Nucleus accumbens (tissue), 56 donors: ENCODE measurements at places on chromosomes 2 and 18.

DNA sequence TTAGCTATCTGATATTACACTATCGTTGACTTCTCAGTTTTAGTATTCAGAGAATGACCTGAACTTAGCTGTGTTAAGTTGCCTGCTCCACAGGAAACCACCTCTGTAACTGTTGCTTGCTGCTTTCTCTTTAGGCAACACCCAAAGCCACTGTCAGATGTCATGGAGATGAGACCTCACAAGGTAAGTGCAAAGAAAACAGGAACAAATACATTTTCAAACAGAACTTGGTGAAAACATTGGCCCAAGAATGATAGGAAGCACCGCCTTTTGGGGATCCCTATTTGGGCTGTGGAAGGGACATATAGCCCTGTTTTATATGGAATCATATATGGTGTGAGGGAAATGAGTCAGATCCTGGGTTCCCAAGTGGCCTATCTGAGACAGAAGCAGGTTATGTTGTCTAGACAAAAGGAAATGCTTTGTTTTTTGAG lies 143.4 kb downstream of the UBE2E3 start:
- no peak for DNase-seq

- no peak for DNase-seq
Measured at GRCh38 chr2:226447338-226448300, 352.0 kb downstream of the IRS1 start.

- DNase-seq: no peak
Measured at GRCh38 chr18:80022613-80023012, 11.6 kb upstream of the RBFA start.

GRCh38 chr2:223797811-223798721 lies 39.3 kb downstream of the AP1S3 start:
- DNase-seq: peak; percentile 51

DNA sequence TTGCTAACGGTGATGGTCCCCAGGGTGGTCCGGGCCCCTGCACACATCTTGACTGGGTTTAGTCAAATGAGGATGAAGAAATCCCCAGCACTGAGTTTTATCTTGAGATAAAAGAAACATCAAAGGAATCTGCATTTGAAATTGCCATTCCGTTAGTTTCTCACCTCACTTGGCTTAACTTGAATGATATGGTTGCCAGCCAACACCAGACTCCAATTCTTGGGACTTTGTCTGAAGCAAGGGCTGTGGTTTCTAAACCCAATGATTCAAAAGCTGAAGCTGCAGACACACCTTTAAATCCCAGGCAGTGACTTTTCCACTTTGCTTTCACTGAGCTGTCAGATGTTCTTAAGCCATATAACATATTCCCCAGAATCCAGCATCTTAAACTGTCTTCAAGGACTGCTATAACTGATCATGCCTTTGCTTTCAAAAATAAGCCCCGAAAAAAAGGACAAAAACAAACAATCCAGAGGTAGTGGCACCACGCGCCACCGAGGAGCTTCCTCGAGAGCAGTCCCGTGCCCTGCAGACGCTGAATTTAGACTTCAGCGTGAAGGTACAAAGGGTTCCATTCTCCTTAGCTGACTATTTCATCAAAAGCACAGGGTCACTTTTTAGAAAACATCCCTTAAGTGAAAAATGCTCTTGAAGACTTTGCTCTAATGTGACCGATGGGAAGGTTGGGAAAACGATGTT lies 189.3 kb downstream of the HDAC4 start:
- DNase-seq: no peak

- DNase-seq: no peak
Measured at GRCh38 chr2:239471011-239471792, 70.4 kb upstream of the HDAC4 start.

DNA sequence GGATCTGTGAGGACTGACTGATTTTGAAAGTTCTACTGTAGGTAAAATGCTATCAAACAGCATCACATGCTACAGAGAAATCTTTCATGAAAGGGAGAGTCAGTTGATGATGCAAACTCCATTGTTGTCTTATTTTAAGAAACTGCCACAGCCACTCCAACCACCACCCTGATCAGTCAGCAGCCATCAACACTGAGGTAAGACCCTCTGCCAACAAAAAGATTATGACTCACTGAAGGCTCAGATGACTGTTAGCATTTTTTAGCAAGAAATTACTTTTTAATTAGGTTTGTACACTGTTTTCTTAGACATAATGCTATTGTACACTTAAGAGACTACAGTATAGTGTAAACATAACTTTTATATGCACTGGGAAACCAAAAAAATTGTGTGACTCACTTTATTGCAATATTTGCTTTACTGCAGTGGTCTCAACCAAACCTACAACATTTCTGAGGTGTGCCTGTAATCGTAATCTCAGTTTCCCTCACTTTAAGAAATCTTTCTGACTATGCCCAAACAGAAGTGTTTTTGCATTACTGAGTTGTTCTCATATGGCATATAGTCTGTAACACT lies 42.8 kb downstream of the METTL8 start:
- DNase-seq: no peak

GRCh38 chr18:3793111-3793510 lies 343.1 kb downstream of the TGIF1 start:
- no peak for DNase-seq

DNA sequence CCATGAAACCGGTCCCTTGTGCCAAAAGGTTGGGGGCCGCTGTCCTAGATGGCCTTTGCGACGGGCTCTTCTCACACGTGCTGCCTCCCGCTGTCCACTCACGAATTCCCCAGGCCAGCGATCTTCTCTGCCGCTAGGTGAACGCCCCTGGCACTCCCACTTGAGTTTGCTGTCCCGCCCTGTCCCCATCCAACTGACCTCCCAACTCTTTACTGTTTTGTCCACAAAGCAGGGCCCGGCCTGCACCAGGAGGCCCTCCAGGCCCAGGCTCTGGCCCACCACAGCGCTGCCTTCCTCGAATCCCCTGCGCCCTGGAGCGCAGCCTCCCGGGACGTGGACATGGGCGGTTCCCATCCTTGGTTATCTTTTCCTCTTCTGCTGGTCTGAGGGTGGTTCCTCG lies 69.7 kb upstream of the PXDN start:
- DNase-seq: no peak

DNA sequence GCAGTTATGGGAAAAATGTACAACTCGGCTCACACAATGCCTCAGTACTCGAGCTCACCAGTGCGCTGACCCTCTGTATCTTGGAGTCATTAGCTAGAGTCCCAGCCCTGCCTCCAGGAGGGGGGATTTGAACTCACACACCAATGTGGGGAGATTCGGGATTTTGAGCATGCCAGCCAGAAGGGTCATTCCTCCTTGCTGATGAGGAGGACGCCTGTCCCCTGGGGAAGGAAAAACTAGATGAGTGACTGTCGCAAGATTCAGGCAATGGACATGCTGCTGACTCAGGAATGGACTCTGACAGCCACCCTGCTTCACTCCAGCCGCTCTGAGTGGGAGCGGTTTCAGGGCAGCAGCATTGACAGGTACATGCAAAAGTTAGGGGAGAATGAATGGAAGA lies 20.6 kb downstream of the FIGN start:
- DNase-seq: no peak

- DNase-seq: no peak
Measured at GRCh38 chr2:7071916-7072556, 154.8 kb downstream of the RNF144A start.

GRCh38 chr2:168180914-168181313 lies 66.5 kb downstream of the STK39 start:
- no peak for DNase-seq

DNA sequence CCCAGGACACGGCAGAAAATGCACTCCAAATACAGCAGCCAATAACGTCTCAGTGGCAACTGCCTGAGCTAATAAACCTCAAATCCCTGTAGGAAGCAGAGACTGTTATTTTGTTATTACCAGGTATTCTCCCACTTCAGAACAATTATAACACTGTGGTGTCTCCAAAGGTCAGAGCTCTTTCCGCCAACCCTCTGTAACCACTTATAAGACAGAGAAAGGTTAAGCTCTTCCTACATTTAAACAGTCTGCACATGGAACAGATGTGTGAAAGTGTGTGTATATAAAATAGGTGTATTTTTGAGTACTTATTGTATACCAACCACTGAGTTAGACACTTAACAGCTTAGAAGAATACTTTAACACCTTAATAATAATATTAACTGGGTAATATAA lies 64.1 kb downstream of the FBXO15 start:
- no peak for DNase-seq

DNA sequence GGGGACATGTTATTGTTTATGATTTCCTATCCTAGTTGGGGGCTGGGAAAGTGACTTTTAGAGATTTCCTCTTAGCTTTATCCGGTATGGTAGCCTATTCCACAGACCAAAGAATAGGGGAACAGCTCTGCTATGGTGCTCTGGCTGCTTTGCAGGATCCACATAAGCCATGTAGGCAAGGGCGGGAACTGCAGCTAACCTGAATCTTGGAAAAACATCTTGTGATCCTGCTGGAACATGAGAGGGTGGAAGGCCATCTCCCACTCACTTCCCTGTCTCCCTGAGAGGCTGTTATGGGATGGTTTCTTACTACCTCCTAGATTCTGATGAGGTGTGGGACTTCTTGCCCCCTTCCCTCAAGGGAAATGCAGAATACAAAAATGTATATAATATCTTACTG lies 2.0 kb upstream of the DARS1 start:
- DNase-seq: no peak

GRCh38 chr2:38149531-38149930 lies 73.6 kb upstream of the CYP1B1 start:
- DNase-seq: no peak

DNA sequence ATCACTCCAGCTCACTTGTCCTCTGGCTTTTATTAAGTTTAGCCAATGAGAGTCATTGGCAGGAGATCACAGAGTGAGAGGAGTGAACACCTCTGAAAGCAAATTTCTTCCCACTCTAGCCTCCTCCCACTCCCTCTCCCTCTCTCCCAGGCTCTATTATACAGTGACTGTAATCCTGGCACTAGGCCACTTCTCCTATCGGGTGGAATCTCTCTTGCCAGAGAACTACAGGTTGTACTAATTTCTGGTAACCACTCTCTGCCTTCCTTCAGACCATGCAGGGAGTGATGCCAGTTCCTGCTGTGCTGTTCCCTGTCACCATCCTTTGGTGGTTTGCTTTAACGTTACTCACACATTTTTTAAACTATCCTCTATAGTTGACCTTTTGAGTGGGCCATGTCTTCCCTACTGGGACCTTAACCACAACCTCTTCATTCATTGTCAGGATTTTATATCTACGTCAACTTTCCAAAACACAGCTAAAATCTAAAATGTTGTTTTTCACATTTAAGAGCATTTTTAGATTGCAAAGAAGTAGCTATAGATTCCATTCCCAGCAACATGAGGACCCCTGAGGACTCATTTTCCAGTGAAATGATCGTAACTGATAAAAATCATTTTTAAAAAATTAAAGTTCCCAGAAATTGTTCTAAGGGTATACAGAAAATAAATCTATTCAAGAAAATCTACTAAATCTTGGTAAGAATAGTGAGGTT lies 217.1 kb downstream of the MREG start:
- no peak for DNase-seq

DNA sequence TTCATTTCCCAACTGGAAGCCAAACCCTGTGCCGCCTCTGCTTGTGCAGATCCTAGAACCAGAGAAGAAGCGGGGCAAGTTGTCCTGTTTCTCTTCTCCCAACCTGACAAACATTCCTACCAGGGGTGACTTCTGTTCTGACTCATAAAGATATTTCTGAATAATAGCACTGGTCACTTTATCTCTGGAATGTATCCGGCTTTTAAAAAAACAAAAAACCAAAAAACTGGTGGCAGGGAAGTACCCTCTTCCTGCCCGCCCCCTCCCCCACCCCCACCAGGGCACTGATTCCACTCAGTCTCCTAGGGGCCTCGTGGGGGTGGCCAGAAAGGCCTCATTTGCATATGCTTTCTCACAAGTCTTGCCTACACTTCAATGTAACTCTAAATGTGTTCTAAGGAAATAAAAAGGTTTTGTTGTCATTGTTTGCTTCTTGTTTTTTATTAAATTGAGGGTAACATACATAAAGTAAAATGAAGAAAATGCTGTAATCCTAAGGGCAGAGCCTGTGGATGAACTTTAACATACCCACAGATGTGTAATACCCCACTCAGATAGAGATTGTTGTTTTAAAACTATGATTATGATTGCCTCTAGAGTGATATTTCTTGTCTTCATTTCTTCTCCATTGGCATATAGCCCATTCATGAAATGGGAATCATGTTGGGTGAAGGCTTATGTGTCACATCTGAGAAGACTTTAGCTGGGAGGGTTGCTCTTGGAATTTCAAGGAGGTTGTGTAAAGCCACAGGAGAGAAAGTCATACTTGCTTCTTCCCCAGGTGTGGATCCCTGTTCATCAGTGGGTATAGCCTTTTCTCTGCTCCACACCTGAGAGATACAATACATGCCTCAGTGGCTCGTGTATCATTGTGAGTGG lies 5.3 kb upstream of the FOSL2 start:
- DNase-seq: no peak

GRCh38 chr18:40249390-40250080 lies 1705.5 kb upstream of the PIK3C3 start:
- no peak for DNase-seq

DNA sequence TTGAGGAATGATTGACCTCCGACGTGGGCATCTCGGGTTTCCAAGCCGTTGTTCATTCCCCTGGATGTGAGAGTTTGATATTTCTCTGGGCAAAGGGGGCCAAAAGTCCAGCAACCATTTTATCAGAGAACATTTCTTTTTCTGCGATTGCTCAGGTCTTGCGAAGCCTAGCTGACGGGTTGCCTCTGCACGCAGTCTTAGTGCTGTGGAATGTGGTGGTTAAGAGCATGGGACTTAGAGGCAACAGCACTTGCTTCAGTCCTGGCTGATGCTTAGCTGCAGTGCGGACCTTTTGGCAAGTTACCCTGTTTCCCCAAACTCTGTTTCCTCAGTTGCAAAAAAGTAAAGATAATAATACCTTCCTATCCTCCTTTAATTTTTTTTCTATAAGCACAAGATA lies 45.0 kb downstream of the FAP start:
- DNase-seq: no peak

- DNase-seq: no peak
Measured at GRCh38 chr18:10979411-10979810, 170.0 kb downstream of the PIEZO2 start.

DNA sequence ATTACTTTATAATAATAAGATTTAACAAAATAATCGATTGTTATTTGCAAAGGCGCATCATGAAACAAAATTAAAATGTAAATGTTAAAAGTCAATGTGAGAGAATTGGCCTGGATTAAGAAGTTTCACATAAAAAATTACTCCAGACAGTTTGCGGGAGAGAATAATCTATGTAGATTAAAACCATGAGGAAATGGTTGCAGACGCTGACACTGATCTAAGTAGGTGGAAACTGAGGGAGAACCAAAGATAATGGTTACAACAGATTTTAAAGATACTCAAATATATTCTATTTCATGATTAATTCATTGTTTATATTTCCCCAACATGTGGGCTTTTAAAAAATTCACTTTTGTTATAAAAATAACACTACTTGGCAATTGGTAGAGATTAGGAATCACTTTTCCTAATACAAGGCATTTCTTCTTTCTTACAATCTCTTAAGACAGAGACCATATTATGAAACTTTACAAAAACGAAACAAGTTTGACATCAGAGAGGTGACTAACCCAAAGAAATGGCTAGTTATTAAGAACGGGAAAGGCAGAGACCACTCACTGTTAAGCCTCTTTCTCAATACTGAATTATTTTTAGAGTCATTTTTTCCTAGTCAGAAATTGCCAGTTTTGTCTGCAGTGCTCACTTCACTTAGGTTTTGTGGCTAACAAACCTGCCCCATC lies 1.6 kb downstream of the KANSL1L start:
- no peak for DNase-seq
